NCI-H226 (cell line): ENCODE measurements at places on chromosomes 12 and 14.
A peak's percentile ranks its signal among the peaks of the same experiment; 100 is the strongest.

GRCh38 chr14:31068235-31068634 is 42.1 kb upstream of the STRN3 start:
- no peak for DNase-seq

- DNase-seq, result peak; percentile 83
Measured at GRCh38 chr12:45966486-45966885, 23.9 kb downstream of the SCAF11 start.

DNA sequence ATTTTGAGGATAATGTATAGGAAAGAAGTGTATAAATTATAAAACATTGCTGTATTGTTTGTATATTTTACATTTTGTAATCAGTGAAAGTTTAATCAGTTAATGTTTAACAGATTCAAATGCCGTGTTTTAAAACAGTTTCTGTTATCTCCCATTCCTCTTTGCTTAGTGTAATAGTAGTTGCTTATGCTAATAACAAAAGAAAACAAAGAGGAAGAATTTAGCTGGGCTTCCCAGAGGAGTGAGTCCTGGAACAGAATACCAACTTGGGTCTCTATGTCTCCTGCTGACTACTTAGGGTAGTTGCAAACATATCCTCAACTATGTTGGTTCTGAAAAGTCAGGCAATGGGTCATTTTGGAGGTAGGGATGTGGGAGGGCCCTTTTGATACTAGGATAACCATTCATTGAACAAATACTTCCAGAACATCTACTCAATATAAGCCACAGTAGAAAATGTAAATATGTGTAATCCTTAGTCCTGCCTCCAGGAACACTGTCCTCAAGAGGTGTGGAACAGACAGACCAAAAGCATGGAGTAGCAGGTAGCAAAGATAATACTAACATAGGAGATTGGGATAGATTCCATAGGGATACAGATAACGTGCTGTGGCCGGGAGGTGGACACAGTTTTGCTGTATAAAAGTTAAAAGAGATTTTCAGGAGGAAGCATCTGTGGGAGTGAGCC is 36.1 kb upstream of the EVL start:
- DNase-seq, result peak; percentile 32

GRCh38 chr12:19847294-19848059 is 408.2 kb downstream of the AEBP2 start:
- DNase-seq, result peak; percentile 82

DNA sequence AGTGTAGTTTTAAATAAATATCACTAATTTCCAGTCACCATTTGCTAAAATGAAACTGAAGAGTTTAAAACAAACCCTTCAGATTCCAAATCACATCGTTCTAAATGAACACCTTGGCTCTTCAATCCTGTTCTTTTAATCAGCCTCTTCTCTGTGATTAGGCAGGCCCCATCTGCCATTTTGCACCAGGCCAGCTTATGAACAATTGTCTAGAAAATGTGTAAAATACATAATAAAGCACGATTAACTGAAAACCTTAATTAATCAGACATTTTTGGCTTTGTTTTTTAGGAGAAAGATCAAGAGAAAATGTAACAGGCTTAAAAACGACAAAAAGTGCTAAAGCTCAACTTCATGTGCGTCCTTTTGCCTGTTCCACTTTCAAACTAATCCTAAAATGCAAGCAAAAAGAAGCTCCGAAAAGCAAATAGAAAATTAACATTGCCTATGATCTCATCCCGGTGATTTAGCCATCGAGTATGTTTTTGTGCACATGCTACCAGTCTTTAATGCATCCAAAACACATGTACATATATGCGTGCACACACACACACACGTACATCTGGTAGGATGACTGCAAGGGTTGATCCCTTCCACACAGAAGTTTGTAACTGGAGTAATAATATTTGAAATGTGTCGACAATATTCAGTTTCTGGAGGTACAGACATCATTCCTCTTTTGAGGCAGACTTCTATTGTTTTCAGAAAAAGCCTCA is 288.6 kb downstream of the FOXN3 start:
- DNase-seq, result no peak

GRCh38 chr14:35353409-35354172 is 51.0 kb downstream of the NFKBIA start:
- DNase-seq, result no peak

GRCh38 chr12:110279566-110280375 is 1.3 kb upstream of the ATP2A2 start:
- no peak for DNase-seq

DNA sequence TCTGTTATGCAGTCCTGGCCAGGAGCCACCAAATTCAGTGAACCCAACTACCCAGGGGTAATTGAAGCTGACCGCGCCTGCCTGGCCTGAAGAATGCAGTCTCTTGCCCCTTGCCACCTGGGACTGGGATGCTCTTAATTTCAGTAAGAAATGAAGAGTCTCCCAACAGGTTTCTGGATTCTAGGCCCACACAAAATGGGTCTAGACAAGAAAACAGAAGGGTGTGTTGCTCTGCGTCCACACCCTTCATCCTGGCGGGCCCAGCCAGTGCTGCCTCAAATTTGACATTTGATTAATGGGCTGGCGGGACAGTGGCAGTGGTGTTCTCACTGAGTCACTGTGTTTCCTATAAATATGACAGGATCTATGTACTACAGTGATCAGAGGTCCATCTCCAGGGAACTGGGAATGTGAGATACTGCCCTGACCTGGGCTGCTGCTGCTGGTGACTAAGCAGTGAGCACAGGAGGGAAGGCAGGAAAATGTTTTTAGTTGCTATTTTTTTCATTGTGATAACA is 6.5 kb downstream of the TMEM253 start:
- peak; percentile 44 for DNase-seq
